ENCODE measurements at places on chromosomes 4 and X.

- DNase-seq = peak; percentile 36
Measured at GRCh38 chr4:8556341-8557150, 23.6 kb upstream of the GPR78 start.

DNA sequence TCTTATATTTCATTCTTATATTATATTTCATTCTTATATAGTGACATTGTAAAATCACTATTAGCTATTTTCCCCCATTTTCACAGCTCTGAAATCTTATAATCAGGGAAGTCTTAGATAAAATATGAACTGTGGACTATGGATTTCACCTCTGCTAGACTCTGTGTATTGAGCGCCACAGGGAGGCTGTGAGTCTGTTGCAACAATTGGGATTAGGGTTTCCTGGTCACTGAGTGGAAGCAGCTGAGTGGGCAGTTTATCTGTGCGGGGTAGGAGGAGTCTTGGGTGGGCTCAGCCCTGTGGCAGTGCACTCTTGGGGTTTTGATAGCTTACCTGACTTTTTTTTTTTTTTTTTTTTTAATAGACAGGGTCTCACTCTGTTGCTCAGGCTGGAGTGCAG, 249.5 kb downstream of the PTTG2 start:
- no peak for DNase-seq

GRCh38 chrX:12891915-12892506, 14.4 kb upstream of the TLR8 start:
- DNase-seq = no peak

GRCh38 chr4:44859477-44859876, 133.1 kb upstream of the GNPDA2 start:
- DNase-seq = no peak

Data from kidney (tissue), 22 donors.